ENCODE measurements at places on chromosomes 6 and 20. TPM values are rescaled to one million over a fixed set of nuclear protein-coding genes. Genes with fewer than 3 reads are reported as not detected.

SNAP91 gene
- 0.23 TPM for total RNA-seq

AVP gene
- not detected for total RNA-seq

DNA sequence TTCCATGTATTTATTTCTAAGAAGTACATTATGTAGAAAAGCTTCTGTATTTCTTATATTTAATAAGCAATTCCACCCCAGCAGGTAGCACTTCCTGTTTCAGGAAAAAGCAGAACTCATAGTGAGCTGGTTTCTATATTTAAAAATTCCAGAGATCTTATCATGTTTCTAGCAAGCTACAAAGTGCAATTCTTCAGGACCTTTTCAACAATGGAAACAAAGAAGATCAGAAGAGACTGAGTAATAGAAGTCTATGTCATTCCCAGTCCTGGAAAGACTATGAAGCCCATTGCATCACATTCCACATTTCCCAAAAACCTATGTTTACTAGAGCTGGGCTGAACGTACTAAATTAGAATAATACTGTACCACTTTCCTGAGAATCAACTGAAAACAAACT, 302.6 kb upstream of the NRSN1 start:
- DNase-seq, result no peak

GRCh38 chr6:30042914-30043313, 18.2 kb upstream of the POLR1H start:
- DNase-seq, result no peak

GRCh38 chr6:131101911-131102680, 33.2 kb upstream of the AKAP7 start:
- no peak for DNase-seq

DNA sequence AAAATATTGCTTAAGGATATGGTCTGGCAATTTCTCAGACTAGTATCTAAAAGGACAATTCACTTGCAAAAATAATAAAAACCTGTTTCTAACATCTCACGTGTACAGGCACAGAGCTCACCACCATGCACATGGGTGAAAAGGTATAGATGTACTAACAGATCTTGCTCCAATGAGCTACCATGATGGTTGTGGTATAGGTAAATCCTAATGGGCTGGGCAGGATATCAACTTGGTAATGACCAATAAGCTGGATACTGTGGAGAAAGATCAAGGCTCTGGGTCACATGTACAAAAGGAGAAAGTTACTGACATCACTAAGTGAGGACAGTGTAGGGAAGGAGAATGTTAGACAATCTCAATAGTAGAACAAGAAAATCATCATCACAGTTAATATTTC, 111.0 kb upstream of the NUP153 start:
- DNase-seq, result no peak

- no peak for DNase-seq
Measured at GRCh38 chr6:61745994-61746393, 540.0 kb downstream of the KHDRBS2 start.

DNA sequence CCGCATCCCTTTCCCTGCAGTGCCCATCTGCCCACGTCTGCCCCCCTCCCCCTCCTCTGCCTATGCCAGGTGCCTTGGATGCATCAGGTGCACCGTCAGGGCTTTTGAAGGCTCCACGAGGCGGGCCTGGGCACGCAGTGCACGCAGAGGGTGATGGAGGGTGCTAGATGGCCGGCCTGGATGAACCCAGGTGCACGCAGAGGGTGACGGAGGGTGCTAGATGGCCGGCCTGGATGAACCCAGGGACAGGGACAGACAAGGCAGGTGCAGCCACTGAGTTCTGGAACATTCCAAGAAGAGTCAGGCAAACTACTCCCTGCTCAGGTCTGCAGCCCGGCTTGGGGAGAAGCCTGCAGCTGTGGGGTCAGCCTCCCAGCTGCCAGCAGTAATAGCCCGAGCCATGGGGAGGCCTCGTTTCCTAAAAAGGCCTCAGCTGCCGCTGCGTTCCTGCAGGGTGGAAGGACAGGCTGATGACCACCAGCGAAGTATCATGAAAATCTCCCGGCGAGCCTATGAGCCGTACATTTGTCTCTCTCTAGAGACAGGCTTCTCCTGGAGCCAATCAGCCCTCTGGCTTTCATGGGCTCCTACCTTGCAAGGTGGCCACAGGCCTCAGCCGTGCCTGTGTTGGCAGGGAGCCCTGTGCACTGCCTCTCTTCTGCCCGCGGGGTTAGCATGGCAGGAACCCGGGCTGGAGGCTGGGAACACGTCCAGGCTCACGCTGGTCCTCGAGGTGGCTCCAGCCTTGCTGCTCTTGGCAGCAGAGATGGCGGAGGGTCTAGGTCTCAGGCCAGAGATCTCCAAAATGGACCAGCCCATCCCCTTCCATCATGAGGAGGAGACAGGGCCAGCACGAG, 29.6 kb downstream of the NTSR1 start:
- peak; percentile 19 for DNase-seq

GRCh38 chr20:10125757-10126156, 91.0 kb downstream of the ANKEF1 start:
- DNase-seq, result no peak

- no peak for DNase-seq
Measured at GRCh38 chr6:169250660-169251059, 3.0 kb downstream of the THBS2 start.

GRCh38 chr6:163709693-163710092, 295.2 kb downstream of the QKI start:
- DNase-seq, result no peak

GRCh38 chr20:2331901-2332565, 36.2 kb downstream of the TGM3 start:
- no peak for DNase-seq

GRCh38 chr20:32845786-32846185, 12.9 kb upstream of the EFCAB8 start:
- DNase-seq, result no peak

GRCh38 chr6:16747232-16748024, 13.8 kb downstream of the ATXN1 start:
- DNase-seq, result no peak

- DNase-seq, result no peak
Measured at GRCh38 chr6:29968130-29968529, 25.8 kb downstream of the HLA-A start.

- no peak for DNase-seq
Measured at GRCh38 chr6:53322188-53323029, 26.3 kb downstream of the ELOVL5 start.

GRCh38 chr6:76835293-76835692, 628.0 kb downstream of the HTR1B start:
- no peak for DNase-seq
